Upper lobe of right lung (tissue), 1 donor: ENCODE measurements at places on chromosomes 7 and 10.

DNA sequence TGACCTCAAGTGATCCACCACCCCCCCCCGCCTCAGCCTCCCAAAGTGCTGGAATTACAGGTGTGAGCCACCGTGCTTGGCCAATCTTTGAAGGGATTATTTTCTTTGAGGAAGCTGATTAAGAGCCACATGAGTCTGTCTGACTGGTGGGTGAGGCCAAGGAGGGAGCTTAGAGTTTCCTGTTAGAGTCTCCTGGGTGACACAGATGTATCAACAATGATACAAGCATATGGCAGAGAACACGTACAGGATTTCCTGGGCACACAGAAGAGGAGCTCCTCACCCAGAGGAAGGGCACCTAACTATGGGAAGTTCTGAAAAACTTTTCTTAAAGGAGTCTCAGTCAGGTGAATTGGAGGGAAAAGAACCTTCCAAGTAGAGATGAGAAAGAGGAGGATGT, 69.4 kb downstream of the GOLGA7B start:
- no peak for DNase-seq

GRCh38 chr7:81608748-81609382, 161.0 kb downstream of the HGF start:
- no peak for DNase-seq

GRCh38 chr10:44854693-44855350, 56.3 kb upstream of the TMEM72 start:
- no peak for DNase-seq

DNA sequence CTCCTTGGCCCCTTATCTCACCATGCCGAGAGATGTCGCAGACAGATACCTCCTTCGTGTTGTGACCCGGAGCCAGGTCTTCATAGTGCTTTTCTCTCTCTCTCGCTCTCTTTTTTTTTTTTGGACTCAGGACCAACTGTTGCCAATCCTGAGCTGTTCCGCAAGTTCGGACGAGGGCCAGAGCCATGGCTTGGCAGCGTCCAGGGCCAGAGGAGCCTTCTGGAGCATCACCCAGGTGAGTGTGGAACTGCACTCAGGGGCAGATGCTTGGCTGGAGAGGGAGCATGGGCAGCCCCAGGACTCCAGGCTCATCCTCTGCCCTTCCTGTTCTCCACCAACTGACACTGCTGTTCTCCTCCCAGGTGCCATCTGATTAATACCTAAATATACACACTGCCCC, 7.8 kb downstream of the ZNF862 start:
- DNase-seq = no peak

DNA sequence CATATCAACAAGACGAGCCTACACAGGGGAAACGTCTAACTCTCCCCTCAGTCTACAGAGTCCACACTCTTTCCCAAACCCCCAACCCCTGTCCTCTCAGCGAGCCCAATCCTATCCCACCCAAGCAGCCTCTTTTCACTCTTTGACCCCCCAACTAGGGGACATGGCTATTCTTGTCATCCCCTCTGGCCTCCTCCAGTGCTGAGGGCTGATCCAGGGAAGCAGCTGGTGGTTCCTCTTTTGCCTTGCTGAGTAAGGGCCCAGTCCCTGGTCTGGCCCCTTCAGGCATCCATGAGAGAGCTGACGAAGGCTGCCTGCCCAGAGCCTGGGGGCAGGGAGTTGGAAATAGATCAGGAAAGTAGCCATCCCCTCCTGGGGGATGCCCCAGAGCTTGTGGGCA, 6.4 kb downstream of the NOBOX start:
- DNase-seq = no peak

- peak; percentile 93 for DNase-seq
Observed at GRCh38 chr7:50449881-50450589, at the start of gene FIGNL1. Gene FIGNL1, minus strand, starts transcription at chr7:50450350. Its CDS starts 3,063 bp downstream, at chr7:50447287.
